Stimulated activated CD8-positive, alpha-beta memory T cell treated with anti-CD3 and anti-CD28 coated beads, Interleukin-7, amount 100 ng/mL, for 1 hour (primary cell): ENCODE measurements at places on chromosomes 3 and 15.

DNA sequence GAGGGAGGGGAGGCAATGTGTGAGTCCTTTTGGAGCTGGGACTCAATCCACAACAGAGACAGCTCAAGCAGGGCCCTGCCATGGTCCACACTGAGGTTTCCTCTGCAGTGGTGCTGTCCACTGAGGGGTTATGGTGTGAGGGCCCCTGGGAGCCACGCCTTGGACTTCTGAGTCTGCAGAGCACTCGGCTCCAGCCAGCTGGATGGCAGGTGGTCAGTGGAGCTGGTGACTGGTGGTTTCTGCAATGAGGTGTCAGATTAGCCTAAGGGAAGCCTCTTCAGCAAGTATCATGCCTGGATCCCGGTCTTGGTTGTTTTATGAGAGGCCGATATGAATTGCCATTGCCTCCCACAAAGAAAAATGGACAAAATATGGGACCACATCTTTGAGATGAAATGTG is 21.7 kb downstream of the LSM3 start:
- no peak for DNase-seq

DNA sequence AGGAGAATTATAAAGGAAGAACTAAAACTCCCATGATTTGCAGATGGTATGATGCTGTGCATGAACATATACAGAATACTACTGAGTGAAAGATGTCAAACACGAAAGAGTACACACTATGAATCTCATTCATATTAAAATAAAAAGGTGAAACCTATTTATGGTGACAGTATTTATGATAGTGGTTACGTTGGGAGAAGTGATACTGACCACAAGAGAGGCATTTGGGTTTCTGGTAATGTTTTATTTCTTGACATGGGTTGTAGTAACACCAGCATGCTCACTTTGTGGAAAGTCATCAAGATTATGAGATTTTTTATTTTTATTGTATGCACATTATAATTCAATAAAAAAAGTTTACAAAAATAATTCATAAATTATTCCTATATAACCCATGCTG is 324.0 kb downstream of the GAP43 start:
- no peak for DNase-seq

DNA sequence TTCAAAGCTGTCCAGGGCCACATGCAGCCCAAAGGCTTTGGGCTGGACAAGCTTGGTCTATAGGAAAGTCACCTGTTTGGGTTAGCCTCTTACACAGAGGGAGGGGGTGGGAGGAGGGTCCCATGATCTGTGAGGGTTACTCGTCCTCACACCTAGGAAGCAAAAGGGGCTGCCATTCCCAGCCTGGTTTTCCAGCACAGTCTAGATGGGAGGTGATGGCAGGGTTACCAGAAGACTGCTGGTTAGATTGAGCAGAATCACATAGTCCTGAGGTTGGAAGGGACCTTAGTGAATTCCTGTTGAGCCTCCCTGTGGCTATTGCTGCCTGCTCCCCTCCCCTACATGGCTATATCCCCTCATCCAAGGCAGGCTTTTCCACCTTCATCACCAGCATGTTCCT is 101.8 kb downstream of the SEMA5B start:
- DNase-seq = no peak

DNA sequence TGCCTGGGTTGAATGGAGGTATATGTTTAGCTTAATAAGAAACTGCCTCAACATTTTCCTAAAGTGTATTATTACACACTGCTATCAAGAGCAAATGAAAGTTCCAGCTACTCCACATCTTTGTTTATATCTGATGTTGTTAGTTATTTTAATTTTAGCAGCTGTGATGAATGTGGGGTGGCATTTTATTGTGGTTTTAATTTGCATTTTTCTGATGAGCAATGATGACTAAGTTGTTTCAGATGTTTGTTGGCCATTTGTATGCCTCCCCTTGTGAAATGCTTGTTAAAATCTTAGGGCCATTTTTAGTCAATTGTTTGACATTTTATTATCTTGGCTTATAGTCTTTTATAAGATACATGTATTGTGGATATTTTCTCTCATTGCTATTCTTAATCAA is 260.4 kb upstream of the SLCO3A1 start:
- no peak for DNase-seq

- no peak for DNase-seq
Observed at GRCh38 chr3:132445817-132446216, 28.5 kb downstream of the DNAJC13 start.

DNA sequence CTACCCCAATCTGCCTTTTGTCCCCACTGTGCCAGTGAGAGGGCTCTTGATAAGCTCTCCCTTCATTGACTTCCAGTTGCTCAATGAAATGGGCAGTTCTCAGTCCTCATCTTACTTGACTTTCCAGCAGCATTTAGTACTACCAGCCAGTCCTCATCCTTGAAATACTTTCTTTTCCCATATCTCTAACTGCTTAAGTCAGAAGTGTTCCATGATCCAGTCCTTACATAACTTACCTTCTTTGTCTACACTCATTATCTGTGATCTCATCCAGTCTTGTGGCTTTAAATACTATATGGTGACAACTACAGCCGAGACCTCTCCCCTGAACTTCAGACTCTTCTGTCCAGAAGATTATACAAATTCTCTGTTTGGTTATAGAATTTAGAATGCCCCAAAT is 28.7 kb downstream of the RARRES1 start:
- DNase-seq = no peak

DNA sequence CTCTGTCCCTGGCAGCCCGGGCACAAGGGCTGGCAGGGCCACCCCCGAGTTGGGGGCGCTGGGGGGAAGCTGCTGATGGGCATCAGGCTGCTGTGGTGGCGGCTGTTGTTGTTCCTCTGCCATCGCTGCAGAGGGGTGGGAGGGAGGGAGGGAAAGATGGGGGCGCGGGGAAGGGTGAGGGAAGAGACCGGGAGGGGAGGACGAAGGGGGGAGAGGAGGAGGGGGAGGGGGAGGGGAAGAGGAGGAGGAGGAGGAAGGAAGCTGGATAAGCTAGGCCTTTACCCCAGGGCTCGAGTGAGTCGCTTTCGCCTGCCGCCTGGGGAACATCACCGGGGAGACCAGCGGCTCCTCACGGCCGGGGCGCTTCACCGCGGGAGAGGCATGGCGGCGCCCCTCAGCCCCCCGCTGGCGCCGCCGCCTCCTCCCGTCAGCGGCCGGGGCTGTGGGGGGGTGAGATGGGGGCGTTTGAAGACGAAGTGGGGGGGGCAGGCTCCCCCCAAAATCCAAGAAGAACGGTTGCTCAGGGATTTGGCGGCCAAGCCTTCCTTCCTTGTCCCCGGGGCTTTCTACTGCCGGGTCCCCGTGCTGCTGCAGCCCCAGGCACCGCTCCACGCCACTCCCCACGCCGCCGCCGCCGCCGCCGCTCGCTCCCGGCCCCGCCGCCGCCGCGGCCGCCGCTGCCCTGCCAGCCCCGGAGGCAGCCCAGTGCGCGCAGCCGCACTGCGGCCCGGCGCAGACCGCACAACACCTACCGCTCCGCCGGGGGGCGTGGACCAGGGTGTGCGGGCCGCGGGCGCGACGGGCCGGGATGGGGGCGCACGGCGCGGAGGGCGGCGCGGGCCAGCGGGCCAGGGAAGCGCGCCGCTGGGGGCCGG is at the start of gene RFX7:
Gene RFX7, minus strand, starts transcription at position 717 of the 875 bp plus-strand sequence. Its CDS starts 594 bp downstream, at position 123.
- peak; percentile 49 for DNase-seq

GRCh38 chr3:64166584-64167162 is 58.6 kb downstream of the PRICKLE2 start:
- DNase-seq = no peak

DNA sequence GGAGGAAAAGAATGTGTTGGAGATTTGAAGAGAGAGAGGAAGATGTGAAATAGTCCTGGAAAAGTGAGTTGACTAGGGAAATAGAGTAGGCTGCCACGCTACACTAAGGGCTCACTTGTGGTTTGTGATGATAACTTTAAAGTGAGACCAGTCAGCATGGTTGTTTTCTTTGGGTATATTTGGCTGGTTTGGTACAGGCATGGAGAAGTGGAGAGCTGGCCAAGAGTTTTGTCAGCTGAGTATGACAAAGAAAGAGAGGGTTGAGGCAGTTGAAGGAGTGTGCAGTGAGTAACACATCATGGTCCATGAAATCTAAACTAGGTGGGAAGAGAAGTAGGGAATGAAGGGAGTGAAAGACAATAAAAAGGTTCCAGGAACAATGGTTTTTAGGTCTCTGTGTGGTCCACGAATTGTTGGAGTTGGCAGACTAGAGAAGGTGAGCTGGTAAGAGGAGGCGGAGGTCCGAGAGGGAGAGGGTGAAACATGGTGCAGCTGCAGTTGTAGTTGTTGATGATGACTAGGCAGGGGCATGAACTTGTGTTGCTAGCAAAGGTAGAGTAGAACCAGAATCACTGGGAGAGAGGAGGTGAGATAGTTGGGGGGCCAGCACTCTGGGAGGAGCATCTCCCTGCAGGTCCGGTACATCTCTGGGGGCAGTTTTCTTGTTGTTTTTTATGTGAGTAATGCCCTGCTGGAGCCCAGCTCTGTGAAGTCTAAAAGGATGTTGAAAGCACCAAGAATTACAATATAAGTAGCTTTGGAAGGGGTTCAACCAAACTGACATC is 21.0 kb downstream of the ZNF80 start:
- no peak for DNase-seq

GRCh38 chr3:42847731-42848130 is 27.9 kb downstream of the CYP8B1 start:
- no peak for DNase-seq

DNA sequence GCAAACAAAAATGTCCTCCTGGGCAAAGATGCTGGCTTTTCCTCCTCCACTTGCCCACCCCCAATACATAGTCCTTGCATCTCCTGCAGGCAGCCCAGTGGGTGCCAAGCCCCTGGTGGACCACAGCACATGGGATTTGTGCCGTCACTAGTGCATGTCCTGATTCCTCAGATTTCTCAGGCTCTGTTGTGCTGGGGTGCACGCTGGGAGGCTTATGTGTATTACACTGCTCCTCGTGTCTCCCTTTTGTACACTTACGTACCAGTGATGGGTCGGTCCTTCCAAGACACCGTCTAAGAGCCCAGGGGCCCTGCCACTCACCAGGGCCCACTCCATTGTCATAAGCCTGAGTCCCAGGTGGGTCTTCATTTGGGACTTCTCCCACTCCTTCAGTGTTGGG is 70.1 kb downstream of the PLXNA1 start:
- DNase-seq = no peak

- no peak for DNase-seq
Observed at GRCh38 chr3:197343656-197344408, 45.4 kb upstream of the DLG1 start.

- DNase-seq = no peak
Observed at GRCh38 chr3:155302891-155303290, 9.4 kb upstream of the STRIT1 start.

- no peak for DNase-seq
Observed at GRCh38 chr15:29270169-29270955, 740 bp upstream of the NSMCE3 start.

GRCh38 chr15:100339999-100340398 is 1.8 kb downstream of the ADAMTS17 start:
- no peak for DNase-seq

DNA sequence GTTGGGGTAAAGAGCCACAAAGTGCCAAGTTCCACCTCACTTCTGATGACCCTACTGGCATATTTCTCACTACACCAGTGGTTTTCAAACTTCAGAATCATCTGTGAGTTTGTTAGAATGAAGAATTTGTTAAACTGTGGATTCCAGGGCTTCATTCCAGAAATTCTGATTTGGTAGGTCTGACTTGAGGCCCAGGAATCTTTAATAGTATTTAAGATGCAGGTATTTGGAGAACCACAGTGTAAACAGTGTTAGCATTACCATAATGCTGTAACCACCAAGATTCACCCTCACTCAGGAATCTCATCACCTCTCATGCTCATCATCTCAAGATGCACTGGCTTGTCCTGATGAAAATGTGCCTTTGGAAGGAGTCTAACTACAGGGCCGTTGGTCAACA is 6.0 kb downstream of the KCNMB3 start:
- no peak for DNase-seq

DNA sequence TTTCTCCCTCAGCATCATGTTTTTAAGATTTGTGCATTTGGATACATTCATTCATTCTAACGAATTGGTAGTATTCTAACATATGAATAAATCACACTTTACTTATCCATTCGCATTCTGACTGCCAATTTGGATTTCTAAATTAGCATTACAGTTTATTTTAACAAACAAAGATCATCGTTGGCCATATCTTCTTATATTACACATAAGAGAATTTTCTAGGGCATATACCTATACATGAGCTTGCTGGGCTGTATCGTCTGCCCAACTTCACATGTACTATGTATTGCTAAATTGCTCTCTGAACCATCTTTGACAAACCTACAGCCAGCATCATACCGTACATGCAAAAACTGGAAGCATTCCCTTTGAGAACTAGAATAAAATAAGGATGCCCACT is 265.8 kb upstream of the PPP2R3A start:
- no peak for DNase-seq

GRCh38 chr3:174441588-174442301 is 417.4 kb upstream of the NAALADL2 start:
- DNase-seq = no peak

- DNase-seq = no peak
Observed at GRCh38 chr3:25902586-25902985, 112.7 kb downstream of the OXSM start.

DNA sequence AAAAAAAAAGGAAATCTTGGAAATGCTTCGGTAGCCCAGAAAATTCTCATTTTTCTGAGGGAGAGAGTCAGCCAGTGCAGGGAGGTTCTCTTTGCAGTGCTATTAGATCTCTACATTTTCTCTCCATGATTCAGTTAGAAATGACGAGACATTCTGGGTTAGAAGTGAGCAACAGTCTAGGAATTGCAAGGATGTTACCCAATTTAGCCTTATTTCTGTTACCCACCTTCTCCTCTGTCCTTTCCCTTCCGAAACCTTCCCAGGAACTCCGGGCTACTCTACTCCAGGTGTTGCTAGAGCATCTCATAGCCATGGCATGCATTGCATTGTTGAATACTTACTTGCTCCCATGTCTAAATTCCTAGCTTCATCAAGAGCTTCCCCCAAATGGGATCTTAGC is 106.8 kb downstream of the EDEM1 start:
- DNase-seq = no peak

- DNase-seq = no peak
Observed at GRCh38 chr3:61535826-61536225, 25.5 kb upstream of the PTPRG start.

DNA sequence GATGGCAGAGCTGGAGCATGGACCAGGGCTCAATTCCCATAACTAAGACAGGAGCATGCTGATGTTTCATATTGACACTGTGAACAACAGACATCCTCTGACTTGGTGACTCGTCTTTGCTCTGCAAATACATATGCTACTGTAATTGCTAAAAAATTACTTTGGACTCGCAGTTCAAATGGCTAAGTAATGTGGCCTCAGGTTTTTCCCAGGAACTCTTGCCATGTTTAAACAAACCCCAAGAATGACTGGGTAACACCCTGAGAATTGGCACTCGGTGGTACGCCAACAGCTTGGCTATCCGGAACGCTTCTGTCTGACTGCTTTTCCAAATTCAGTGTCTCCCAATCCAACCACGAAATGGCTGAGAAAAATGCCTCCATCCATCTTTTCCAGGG is 456.7 kb upstream of the THBS1 start:
- DNase-seq = no peak
